ENCODE measurements at places on chromosomes 4 and X.

DNA sequence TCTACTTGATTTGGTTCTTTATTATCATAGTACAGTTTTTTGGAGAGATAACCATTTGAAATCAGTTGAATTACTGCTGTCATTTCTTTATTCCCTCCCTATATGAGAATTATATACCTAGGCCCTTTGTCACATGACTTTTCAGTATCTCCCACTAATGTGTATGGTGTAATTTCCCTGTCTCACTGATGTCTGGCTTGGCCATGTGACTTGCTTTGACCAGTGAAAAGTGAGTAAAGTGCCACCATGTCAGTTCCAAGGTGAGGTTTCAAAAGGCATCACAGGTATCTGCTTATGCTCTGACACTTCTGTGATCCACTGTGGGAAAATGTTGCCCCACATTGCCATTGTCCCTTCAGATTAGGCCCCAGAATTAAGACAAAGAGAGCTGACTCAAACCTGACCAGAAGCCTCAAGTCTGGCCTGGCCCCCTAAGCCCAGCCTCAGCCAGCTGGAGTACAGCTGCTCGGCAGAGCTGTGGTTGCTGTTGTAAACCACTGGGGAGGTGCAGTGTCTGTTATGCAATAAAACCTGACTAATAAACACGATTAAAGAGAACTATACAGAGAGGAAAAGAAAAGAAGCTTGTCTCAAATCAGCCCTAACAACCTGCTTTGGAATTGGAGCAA, 27.5 kb downstream of the SETD7 start:
- DNase-seq, result no peak

DNA sequence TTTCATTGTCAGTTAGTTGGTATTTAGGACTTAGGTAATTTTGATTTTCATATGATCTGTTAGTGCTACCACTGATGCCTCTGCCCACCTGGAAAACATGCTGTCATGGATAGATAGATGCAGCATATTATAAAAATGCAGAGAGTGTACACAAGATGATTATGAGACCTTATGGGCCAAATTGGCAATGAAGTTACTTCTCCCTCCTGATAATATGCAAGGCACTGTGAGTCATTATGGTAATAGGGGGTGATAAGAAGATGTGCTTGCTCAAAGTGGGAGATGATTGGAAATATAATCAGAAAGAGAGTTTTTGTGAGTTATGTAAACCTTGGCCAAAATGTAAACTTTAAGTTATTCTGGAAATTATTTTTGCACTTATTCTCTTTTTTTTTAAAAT, 56.6 kb upstream of the RHOH start:
- no peak for DNase-seq

DNA sequence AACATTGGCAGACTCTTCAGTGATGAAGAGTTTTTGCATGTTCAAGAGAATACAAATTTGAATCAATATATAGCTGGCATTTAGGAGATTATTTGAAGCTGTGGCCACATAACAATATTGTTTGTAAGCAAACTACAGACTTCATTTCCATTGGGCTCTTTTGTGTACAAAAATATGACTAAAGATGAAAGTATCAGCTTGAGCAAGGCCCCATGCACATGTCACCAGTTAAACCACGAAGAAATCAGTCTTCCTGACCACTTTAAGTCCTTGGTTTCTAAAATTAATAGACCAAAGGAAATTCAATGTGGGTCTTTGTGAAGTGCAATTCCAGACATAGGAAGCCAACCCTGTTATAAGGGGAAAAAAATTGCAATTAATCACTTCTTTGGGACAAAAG, 1664.6 kb upstream of the ADGRL3 start:
- no peak for DNase-seq

- DNase-seq, result no peak
Observed at GRCh38 chr4:2696423-2696822, 59.7 kb downstream of the TNIP2 start.

GRCh38 chr4:32206756-32207155, 1486.6 kb downstream of the PCDH7 start:
- no peak for DNase-seq

DNA sequence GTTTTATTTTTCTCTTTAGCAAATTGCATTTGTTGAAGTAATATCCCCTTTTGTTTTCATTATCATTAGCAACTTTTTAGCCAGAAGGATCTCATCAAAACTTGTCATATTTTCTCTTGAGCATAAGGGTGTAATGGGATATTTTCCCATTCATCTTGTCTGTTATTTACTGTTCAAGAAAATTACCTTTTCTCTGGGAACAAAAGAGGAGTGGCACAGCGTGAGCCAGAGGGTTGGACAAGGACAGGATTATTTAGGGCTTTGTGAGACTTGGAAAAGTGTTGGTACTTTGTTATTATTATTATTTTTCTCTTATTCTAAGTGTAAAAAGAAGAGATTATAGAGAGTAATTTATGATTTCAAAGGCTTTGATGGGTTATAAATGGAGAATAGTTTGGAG, 135.9 kb downstream of the PRKX start:
- no peak for DNase-seq
